COR-L47 (cell line): ENCODE measurements at places on chromosomes 3 and 15.

- DNase-seq = no peak
These were observed 127.6 kb upstream of the MEF2A start for GRCh38 chr15:99438224-99438585.

- peak; percentile 21 for DNase-seq
These were observed 15.6 kb downstream of the TMEM158 start for GRCh38 chr3:45210308-45211041.

GRCh38 chr15:58643996-58644395 is 105.5 kb downstream of the ADAM10 start:
- DNase-seq = no peak

GRCh38 chr3:176655404-176656094 is 541.7 kb downstream of the TBL1XR1 start:
- DNase-seq = no peak

DNA sequence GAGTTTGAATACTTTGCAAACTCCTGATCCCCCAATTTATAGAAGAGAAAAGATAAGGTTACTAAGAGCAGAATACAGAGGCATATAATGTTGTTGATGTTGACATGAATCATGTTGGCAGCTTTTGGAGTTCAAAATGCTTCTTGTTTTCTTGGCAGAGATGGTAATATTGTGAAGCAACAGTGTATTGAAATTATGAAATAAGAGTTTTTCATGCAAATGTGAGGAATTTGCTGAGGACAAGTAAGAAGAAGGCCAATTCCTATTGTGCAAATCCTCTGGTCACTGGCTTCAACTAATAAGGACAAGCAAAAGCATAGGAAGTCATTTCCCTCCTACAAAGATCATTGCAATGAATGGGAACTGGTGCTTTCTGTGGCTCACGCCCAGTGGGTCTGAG is 126.9 kb upstream of the CHL1 start:
- no peak for DNase-seq

GRCh38 chr3:104523136-104523535 is 843.6 kb upstream of the ALCAM start:
- DNase-seq = no peak

GRCh38 chr3:63706321-63707085 is 54.0 kb downstream of the SNTN start:
- DNase-seq = no peak

- DNase-seq = no peak
These were observed 13.8 kb downstream of the TLE3 start for GRCh38 chr15:70083946-70084345.

- no peak for DNase-seq
These were observed 162.1 kb downstream of the FOXP1 start for GRCh38 chr3:71421475-71421819.

DNA sequence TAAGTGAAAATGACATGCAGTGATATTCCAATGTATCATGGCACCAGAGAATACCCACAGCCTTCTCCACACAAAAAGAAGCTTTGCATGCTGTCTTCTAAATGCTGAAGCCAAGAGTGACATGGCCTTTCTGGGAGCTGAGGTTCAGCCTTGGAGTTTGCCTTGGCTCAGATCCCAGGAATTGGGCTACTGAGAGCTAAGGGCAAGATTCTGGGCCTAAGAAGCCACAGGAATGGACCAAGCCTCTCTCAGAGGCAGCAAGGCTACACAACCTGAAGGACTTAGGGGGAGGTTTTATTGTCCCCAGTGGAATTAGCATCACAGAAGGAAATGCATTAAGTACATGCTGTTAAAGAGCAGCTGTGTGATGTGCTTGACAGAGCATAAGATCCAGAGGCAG is 1078.5 kb downstream of the TUSC7 start:
- no peak for DNase-seq

- no peak for DNase-seq
These were observed 1.4 kb upstream of the IGDCC4 start for GRCh38 chr15:65423976-65424679.

DNA sequence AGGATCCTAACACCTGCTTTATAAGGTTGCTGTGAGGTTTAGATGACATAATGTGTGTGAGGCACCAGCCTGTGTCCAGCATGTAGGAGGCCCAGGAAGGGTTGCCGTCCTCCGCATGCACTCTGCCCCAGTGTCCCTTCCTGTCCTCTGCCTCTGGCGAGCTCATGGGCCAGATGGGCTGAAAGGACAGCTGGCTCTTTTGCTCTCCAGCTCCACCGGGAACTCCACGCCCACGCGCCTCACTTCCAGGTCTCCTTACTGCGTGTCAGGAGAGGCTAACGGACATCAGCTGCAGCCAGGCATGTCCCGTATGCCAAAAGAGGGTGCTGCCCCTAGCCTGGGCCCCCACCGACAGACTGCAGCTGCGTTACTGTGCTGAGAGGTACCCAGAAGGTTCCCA is 12.2 kb downstream of the MUC20 start:
- no peak for DNase-seq

- DNase-seq = no peak
These were observed 197.9 kb downstream of the TPRG1 start for GRCh38 chr3:189369636-189370035.

DNA sequence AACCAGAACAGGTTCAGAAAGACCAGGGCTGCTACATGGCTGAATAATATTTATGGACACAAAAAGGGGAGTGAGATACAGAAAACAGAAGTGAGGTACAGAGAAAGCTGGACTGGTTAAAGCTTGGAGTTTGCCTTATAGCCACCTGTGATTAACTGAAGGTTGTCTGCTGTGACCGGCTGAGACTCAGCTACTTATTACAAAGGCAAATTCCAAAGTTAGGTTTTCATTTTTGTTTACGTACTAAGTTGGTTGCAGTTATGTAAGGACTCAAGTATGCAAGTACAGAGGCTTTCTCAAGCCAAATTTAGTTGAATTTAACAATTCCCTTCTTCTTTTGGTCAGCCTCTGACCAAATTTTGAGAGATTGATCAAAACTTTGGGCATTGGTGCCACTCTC is 264.6 kb downstream of the THSD4 start:
- DNase-seq = no peak

DNA sequence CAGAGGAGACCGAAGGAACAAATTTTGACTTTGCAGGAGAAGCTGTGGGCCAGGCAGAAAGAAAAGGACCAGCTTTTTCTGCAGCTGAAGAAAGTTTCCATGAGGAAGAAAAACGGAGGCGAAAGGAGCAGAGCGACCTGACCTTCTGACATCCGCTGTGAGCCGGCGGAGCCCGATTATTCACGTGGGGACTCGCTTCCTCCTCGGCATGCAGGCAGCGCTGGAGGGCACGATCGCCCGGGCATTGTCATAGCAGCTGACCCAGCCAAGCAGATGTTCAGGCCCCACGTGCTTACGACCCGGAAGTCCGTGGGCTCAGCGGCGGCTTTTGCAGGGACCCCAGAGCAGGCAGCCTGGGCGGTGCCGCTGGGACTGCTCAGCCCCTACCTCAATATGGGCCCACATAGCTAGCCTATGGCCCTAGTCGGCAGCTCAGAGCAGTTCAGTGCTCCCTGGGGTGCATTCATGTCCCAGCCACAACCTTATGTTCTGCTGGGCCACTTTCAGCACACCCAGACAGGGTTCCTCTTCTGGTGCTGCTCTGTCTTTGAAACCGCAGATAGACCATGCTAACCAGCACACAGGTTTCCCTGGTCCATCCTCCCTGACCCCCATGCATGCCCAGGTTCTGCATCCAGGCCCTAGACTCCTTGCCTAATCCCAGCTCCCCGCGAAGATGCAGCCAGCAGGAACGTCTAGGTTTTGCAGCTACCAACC is 10.5 kb upstream of the EIF4A2 start:
- DNase-seq = no peak

GRCh38 chr15:100930306-100930848 is 11.2 kb downstream of the LRRK1 start:
- no peak for DNase-seq

DNA sequence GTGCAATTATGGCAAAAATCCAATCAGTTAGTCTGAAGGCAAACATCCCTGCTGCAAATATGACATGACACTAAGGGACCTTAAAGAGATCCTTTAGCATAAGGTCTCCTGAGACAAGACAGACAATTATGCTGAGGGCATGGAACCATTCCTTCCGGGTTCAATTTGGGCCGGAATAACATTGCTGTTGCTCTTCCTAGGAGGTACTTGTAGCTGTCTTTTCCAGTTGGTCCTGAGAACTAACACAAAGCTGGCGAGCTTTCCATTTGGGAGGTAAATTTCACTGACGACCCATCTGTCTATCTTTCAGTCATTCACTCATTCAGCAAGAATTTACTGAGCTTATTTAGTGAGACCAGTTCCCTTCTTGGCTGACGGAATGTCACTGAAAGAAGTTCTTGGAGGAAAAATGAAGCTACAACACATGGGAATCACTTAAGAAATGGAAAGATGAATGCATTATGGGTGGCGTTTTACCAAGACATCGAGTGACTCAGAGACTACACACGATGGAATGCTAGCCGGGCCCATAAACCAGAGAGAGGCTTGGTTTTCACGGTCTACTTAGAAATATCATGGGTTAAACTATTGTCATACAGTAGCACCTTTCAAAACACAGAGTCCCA is 215.5 kb downstream of the PDZRN3 start:
- no peak for DNase-seq

DNA sequence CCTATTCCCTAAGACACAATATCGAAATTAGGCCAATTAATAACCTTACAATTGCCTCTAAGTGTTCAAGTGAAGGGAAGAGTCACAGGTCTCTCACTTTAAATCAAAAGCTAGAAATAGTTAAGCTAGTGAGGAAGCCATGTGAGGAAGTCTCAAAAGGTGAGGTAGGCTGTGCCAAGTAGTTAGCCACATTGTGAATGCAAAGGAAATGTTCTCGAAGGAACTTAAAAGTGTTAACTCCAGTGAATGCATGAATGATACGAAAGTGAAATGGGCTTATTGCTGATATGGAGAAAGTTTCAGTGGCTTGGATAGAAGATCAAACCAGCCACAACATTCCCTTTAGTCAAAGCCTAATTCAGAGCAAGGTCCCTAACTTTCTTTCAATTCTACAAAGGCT is 59.1 kb downstream of the KLF13 start:
- DNase-seq = no peak

DNA sequence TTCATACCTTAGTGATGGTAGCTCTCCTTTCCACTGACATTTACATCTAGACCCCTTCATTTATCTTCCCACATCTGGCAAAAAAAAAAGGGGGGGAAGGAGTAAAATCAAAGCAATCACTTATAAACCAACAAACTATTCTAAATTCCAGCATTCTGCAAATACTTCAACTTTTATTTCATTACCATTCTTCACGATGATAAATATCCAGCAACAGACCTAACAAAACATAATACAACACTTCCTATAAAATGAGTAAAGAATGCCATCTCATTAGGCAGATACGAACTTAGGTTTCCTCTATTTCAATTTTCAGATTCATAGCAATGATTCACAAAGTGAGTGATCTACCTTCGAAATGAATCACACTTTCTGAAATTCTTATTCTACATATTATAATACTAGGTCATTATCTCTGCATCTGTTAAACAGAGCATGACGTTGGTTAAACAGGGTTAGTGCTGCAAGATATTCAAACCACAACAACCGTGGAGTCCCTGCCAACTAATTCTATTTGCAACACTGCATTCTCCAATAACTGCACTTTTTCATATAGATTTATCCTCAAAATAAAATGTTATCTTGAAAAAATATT is at the start of gene LRRFIP2:
TSS of gene LRRFIP2 (minus strand) at position 51 of the 595 bp plus-strand sequence. CDS start 25,599 bp downstream, outside the sequence.
- no peak for DNase-seq

- no peak for DNase-seq
These were observed 1.6 kb downstream of the GP9 start for GRCh38 chr3:129061888-129062834.

DNA sequence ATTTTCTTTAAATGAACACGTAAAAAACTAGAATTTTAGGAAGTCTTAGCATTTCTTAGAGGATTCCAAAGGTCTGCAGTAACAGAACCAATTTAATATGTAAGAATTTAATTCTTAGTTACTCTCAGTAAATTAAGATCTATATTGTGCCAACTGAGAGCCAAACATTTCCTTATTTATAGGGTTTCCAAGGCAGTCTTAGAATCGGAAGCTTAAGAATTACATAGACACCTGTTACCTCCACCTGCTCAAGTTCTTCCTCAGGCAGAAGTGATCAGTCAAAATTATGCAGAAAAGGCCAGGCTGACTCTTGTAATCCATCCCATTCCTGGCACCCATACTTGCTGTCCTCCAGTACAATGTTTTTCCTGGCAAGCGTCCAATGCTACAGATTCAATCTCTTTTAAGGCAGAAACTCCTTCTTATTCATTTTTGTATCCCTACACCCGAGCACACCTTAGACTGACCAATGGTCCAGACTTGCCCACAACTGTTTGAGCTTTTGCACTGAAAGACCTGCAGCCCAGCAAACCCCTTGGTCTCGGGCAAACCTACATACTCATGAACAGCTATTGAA is 64.3 kb downstream of the NCEH1 start:
- DNase-seq = peak; percentile 80

GRCh38 chr3:23760325-23760724 is 45.4 kb upstream of the UBE2E1 start:
- no peak for DNase-seq

DNA sequence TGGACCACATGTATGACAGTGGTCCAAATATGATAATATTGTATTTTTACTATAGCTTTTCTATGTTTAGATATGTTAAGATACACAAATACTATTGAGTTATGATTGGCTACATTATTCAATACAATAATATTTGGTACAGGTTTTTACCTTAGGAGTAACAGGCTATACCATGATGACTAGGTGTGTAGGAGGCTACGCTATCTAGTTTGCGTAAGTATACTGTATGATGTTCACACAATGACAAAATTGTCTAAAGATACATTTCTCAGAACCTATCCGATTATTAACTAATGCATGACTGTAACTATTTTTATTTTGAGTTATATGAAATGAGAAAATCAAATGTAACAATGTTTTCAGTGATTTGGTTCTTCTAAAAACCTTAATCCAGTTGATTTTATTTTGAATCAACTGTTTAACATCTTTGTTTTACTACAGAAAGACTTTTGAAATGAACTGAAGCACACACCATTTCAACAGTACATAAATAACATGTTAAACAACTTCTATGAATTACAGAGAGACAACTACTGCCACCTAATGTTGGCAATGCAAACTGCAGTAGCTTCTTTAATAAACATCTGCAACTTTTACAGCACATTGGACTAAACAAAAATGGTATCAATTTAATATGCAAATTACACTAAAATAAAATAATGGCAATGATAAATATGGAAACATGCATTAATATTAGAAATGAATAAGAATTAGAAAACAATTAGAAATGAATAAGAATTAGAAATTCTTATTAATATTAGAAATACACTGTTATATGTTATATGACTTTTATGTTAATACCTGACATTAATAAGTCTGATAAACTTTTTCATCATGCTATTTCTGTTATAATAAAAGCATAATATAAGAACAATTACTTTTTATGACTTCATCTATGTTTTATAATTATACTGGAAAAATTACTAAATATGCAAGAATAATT is 255.7 kb downstream of the MBNL1 start:
- peak; percentile 63 for DNase-seq

- DNase-seq = no peak
These were observed 99.0 kb downstream of the ANO10 start for GRCh38 chr3:43522727-43523362.

DNA sequence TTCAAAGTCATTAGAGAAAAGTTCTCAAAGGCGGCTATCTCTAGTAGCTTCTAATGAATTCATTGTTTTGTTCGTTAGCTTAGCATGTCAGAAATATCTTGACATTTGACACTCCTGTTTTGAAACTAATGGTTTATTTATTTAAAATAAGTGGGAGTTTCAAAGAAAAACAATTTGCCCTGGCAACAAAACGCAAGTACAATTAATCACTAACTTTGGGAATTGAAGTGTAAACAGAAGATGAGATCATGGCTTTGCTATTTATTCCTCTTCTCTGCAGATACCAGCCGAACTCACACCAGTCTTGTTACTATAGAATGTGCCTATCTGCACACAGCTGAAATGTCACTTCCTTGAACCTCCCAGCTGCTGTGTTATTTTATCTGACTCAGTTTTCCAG is 27.5 kb downstream of the MASP1 start:
- no peak for DNase-seq
